Stimulated activated naive B cell treated with anti-CD40 and anti-IgM and Interleukin-4, amounts not matched to agents 10 μg/mL and 1 μg/mL and 100 μg/mL, for 72 hours (primary cell): ENCODE measurements at places on chromosomes 13 and 19.

DNA sequence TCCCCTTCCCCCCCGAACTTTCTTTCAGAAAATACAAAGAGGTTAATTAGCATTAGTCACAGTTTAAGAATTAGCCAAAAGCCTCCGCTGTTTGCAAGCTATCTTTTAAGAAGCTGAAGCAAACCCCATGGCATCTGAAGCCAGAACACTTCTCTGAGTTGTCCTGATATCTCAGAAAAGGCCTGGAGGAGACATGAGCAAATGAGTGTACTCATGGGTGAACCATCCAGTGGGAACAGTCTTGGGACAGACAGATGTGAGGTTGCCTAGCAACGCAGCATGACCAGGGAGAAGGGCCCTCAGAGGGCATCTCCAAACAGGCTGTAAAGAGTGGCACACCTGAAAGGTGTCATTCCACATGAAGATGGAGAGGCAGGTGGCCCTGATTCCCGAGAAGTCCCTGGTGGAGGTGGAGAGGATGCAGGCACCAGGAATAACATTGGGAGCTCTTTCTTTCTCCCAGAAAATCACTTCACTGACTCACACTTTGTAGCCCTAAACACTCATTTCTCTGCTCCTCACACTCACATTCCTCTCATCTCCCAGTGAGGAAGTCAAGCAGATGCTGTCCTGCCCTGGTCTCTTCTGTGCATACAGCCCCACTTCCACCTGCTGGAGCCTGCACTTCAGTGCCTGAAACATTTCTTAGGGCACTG, 87.0 kb upstream of the TSHZ3 start:
- DNase-seq, result no peak

DNA sequence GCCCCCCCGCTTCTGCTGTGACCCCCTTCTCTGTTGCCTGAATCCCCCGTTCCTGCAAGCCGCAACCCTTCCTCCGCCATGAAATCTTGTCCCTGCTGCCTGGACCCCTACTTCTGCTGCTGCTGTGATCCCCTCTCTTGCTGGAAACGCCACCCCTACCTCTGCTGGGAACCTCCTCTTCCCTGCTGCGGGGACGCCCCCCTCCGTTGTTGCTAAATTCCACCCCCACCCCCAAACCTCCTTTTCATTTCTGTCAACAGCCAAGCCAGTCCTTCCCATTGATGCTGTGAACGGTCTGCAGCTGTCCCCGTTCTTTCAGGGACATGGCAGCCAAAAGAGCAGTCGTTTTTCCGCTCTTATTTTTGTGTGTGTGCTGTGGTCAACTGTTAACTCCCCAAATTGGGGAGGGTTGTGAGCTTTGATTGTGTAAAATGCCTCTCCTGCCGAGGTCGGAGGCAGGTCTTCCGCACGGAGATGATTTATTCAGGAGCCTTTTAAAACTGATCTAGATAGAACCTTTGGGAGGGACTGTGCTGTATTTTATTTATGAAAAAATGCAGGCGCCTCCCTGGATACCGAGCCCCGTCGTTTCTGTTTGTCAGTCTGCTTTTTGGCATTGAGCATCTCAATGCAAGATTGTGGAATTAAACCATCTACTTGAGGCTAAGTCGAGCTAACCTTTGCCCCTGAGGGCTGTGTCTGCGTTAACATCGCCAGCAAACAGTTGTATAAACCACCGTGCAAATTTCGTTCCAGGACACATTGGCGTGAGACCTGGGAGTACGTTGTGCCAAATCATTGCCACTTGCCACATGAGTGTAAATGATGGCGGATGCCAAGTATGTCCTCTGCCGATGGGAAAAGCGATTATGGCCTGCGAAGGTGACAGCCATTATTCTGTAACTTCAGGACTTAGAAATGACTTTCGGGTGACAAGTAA, 27.9 kb upstream of the NDUFS7 start:
- no peak for DNase-seq

- DNase-seq, result no peak
Measured at GRCh38 chr13:77047649-77048343, 20.8 kb upstream of the FBXL3 start.

DNA sequence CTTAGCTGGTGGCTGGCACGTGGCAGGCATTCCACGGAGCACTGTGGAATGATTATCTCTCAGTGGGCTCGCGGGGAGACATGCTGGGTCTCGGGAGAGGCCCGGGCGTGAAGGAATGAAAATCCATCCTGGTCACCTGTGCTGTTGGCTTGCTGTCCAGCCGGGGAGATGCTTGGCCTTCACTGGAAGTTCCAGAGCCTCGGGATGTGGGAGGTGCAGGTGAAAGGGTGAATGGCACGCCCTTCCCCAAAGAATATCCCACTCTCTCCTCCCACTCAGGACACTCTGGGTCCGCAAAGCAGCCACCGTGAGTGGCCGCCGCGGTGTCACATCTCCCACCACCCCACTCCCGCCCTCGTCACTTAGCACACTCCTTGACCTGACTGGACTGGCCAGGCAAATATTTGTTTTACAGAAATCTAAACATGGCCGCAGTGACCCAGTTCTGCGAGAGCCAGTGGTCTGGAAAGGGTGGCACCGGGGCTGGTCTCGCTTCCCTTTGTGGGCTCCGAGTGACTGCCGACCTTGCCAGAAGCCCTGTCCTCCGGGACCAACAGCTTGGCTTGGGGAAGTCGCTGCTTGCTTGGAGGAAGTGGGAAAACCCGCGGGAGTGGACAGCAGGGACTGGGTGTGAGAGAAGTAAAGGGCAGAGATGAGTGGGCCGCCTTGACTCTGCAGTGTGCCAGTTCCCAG, 8.0 kb downstream of the DPP9 start:
- no peak for DNase-seq

DNA sequence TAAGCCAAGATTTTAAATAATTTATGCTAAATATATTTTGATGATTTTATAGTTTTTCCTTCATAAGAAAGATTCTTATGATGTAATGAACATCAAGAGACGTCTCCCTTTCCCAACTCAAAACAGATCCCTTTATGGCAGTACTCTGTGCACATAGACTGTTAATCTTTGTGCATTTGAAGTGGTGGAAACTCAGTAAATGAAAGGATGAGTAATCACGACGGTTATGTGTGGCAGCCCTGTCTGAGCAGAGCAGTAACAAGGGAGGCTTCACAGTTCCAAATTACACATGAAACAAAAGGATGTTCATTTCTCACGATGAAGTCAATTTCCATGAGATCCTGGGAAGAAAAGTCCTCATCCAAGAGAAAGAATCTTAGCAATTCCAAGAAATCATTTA, 498.1 kb downstream of the KLF5 start:
- no peak for DNase-seq

GRCh38 chr13:61695147-61695546, 279.5 kb upstream of the PCDH20 start:
- no peak for DNase-seq

GRCh38 chr13:71054358-71054757, 812.6 kb downstream of the DACH1 start:
- DNase-seq, result no peak

- DNase-seq, result no peak
Measured at GRCh38 chr19:33998302-33998701, 174.0 kb upstream of the LSM14A start.

- no peak for DNase-seq
Measured at GRCh38 chr19:13056052-13056660, 46.5 kb downstream of the LYL1 start.

- DNase-seq, result no peak
Measured at GRCh38 chr19:47779524-47780214, 1.2 kb downstream of the SELENOW start.

DNA sequence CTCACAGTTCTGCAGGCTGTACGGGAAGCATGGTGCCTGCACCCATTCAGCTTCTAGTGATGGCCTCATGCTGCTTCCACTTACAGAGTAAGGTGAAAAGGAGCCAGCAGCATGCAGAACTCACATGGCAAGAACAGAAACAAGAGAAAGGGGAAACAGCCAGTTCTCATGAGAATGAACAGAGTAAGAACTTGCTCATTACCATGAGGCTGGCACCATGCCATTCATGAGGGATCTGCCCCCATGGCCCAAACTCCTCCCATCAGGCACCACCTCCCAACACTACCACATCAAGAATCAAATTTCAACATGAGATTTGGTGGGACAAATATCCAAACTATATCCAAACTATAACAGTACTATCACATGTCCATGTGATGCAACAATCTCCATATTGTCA, 72.1 kb downstream of the KATNAL1 start:
- DNase-seq, result no peak

DNA sequence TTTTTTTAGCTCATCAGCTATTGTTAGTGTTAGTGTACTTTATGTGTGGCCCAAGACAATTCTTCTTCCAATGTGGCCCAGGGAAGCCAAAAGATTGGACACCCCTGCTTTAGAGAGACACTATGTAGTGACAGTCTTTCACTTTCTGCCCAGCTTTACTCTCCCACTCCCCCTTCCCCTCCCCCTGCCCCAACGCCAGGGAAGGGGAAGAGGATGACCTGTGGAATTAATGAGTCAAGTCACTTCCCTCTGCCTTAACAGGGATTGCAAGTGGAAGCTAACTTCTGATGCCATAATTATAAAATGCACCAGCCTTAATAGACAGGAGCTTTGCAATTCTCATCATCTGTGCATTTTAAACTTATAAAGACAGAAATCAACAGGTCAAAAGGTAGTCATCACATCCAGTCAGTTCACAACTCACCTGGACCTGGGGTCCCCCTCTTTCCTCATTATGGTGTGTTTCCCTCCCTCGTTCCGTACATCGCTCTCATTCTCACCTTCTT, 1.6 kb downstream of the ZNF415 start:
- DNase-seq, result no peak

GRCh38 chr13:79406597-79406908, 498 bp upstream of the RBM26 start:
- no peak for DNase-seq

DNA sequence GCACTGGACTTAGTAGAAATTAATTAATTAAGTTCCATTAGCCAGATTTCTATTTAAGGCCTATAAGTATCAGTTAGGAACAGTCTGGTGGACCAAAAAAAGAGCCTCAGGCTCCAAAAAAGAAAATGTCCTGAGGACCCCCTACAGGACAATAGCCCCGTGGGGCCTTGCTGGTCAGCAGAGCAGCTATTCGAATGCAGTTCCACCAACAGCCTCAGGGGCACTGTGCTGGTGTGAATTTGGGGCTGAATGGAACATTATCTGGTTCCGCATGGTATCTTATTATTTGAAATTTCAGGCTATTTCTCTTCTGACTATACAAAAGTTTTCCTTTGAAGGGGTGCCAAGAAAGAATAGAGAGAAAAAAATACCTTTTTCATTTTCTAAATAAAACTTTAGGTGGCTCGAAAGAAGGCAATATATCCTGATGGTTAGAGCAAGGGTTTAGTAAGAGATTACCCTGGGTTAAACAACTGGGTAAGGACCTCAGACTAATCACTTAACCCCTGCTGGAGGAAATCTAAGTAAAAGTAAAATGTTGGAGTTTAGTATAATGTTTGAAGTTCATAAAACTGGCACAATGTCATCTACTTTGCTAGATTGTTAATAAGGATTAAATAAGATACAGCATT, 147.2 kb downstream of the MIPEP start:
- DNase-seq, result no peak

DNA sequence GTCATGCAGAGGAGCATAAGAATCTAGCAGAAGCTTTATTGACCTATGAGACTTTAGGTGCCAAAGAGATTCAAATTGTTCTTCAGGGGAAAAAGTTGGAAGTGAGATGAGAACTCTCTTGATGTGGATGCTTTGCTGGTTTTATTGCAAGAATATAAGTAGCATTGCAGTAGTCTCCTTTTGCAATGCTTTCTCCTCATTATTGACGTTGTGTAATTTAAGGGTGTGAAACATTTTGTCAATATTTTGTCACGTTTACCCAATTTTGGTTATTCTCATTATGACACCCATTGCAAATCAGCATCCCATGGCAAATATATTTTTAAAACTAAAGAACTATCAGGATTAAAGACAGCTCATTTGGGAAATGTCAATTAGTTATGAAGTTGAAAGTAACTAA, 11.9 kb upstream of the LILRB5 start:
- no peak for DNase-seq
